ENCODE measurements at places on chromosomes 6 and 20.
A peak's percentile ranks its signal among the peaks of the same experiment; 100 is the strongest.

GRCh38 chr6:2085657-2086056, 159.7 kb downstream of the GMDS start:
- no peak for DNase-seq

DNA sequence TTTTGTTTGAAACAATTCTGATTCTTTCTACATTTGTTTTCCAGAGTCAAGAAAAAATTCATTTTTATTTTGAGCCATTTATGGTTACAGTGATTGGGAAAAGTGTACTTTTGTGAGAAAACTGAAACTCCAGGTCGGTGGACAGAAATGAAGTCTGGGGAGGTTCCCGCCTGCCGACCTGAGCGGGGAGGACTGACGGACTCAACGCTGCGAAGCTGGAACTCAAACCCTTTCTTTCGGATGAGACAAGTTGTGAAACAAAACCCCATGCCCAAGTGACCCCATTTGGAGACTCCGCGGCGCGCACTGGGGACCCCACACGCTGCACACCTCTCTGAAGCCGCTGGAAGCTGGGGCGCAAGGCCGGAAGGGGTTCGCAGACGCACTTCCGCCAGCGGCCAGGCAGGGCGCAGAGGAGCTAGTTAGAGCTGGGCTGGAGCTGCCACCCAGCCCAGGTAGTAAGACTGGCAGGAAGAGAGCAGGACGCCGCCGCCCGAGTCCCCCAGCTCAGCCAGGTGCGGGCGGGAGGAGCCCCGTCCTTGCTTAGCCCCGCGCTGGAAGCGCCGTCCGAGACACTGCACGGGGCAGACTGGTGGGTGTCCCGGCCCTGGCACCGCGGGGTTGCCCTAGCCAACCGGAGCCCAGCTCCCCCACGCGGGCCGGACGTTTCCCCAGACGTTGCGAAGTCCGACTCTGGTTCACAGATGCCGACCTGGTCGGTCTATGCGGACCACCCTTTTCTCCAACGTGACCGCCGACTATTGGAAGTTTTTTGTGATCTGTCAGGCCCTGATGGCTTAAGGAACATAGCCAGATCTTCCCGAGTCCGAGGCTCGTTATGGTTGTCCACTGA, 19.8 kb upstream of the ZSCAN16 start:
- peak; percentile 79 for DNase-seq

DNA sequence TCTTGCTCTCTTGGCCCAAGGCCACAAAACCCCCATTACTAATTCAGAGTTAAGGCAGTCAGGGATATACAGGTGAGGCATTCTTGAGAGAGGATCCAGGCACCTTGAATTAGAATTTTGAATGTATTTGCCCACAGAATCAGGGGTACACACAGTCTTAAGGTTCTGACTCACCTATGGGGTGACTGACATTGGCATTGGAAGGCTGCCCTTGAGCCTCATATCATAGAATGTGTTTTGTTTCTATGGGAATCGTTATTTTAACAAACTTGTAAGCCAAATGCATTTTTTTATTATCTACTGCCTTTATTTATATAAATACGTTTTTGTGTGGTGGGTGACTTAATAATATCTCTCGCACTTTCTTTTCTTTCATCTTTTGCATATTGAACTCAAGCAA, 218.6 kb upstream of the CITED2 start:
- no peak for DNase-seq

GRCh38 chr6:88884361-88884760, 79.1 kb downstream of the RNGTT start:
- DNase-seq, result no peak

- DNase-seq, result peak; percentile 31
Observed at GRCh38 chr20:45892049-45892825, 1.1 kb downstream of the CTSA start.

DNA sequence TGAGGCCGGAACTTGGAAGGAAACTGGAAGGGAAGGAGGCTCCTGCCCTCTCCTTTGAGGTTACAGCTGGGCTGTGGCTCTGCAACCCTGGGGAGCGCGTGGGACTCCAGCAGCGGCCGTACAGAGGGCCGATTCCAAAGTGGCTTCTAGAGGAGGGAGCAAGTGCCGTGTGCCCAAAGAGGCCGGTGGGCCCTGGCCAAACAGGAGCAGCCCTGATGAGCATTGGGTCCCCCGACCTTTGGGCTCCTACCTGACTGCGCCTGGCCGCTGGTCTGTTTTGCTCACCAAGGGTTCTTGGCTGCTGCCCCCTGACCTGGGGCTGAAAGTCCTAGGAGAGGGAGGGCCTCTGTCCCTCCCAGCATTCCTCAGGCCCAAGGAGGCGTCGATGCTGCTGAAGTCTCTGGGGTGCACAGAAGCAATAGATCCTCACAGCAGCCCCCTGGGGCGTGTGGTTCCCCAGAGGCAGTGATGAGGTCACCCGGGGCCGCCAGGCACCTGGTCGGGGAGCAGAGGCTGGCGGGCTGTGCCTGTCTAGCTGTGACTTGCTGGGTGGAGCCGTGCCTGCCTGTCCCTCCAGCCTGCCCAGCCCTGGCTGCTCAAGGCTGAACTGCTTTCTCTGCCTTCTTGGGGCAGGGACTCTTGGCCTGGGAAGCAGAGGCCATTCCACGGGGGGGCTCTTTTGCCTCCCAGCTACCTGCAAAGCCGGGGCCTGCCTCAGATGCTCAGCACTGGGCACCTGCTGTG, 9.8 kb downstream of the RBM38 start:
- DNase-seq, result no peak

DNA sequence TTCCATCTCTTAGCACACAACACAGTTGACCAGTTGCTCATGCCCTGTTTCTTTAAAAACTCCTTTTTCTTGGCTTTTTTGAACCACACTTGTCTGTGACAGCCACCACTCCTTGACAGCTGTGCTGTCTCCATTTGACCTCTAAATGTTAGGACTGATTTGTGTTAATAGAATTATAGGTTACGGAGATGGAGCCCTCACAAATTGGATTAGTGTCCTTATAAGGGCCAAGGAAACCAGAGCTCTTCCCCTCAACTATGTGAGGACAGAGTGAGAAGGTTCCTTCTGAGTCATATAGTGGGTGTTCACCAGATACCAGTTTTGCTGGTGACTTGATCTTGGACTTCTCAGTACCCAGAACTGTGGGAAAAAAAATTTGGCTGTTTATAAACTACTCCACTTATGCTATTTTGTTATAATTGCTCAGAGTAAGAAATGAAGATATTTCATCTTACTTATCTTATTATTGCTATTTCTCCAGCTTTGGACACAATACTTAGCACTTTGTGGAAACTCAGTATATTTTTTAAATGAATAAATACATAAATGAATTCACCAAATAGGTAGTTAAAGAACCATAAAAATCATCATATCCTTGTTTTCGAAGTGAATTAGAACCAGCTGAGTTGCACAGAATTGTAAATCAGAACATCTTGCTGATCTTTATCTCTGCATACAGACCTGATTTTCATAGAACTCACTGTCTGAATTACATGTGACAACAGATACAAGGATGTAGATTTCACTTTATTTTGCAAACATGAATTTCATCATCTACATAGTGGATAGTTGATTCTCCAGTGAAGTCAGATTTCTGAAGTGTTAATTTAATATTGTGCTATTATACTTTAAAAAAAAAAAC, 598.5 kb upstream of the IRAK1BP1 start:
- DNase-seq, result no peak

GRCh38 chr6:144094731-144095133, 641 bp downstream of the SF3B5 start:
- no peak for DNase-seq

DNA sequence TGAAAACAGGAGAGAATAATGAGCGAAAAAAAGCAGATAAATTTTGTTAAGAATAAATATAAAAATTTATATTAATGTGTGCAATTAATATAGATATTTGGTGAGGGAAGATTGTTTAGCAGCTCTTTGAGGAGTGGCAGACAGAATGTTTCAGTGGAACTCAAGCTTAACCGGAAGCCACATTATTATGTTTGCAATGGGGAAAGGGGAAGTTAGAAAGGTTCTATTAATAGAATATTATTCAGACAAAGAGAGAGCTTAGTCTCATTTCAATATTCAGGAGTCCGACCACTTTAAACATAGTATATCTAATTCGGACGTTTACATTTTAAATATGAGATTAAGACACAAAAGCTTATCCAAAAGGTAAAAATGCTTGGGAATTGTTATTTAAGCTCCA, 81.6 kb upstream of the KHDRBS2 start:
- DNase-seq, result no peak

- no peak for DNase-seq
Observed at GRCh38 chr20:34210271-34210670, 31.0 kb upstream of the ASIP start.

- no peak for DNase-seq
Observed at GRCh38 chr6:30767158-30767943, 23.0 kb upstream of the IER3 start.

DNA sequence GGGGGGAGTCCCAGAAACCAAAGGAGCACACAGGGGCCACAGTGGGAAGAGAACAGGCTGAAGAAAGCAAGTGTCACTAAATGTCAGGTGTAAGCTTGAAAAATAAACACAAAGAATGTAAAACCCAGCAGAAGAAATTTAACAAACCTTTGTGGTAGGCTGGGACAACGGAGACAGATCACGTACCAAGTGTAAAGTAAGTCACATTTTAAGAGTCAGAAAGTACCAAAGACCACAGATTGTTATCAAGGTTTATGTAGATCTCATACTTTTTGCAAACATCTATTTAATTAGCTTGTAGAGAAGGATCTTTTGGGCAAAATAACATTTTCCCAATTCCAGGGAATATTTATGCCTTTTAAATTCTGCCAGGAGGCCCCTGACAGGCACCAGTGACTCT, 1.6 kb downstream of the CLIC5 start:
- no peak for DNase-seq

- DNase-seq, result no peak
Observed at GRCh38 chr20:36925234-36925633, 26.3 kb downstream of the SAMHD1 start.

GRCh38 chr6:8181160-8181881, 79.0 kb upstream of the EEF1E1 start:
- no peak for DNase-seq

- DNase-seq, result no peak
Observed at GRCh38 chr6:135250751-135251497, 69.8 kb downstream of the MYB start.

- DNase-seq, result no peak
Observed at GRCh38 chr20:33859157-33859695, 48.1 kb downstream of the CHMP4B start.

- no peak for DNase-seq
Observed at GRCh38 chr6:167324111-167324510, 775 bp upstream of the TTLL2 start.

DNA sequence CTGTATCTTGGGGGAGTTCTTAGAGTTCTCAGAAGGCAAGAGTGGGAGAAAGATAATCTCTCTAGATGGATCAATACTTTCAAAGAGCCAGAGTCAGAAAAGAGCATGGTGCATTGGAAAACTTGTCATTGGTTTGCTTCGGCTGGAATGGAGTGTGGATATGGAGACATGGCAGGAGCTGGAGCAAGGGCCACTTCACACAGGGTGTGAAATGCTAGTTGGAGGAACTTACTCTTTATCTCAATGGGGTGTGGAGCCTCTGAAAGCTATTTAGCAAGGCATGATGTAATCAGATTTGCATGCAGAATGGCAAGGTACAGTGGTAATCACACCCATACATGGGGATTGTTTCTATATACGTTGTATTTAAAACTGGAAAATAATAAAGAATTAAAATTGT, 31.5 kb upstream of the PAQR8 start:
- no peak for DNase-seq

- no peak for DNase-seq
Observed at GRCh38 chr20:56808117-56808725, 179.1 kb downstream of the TFAP2C start.

GRCh38 chr20:33684533-33685327, 1.5 kb downstream of the E2F1 start:
- DNase-seq, result no peak

GRCh38 chr6:78810146-78810545, 57.2 kb upstream of the IRAK1BP1 start:
- DNase-seq, result no peak

DNA sequence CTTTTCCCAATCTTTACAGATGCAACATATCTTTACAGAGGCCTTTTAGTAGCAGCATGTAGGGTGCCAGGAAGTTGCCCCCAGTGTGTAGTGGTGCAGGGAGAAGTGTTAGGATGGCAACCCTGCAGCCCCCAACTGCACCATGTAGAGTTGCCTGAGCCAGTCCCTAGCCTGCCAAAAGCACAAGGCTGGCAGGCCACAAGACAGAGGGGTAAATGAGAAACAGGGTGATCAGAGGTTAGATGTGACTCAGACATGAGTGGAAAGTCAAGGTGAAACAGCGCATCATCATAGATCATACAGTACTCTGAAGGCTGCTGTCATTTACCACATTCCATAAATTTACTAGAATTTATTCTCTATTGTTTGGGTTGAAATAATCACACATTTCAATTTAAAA, 467.5 kb downstream of the PRKN start:
- DNase-seq, result no peak

- DNase-seq, result no peak
Observed at GRCh38 chr6:133396233-133396983, 155.3 kb downstream of the EYA4 start.

GRCh38 chr6:139582956-139583355, 208.5 kb upstream of the CITED2 start:
- DNase-seq, result no peak

DNA sequence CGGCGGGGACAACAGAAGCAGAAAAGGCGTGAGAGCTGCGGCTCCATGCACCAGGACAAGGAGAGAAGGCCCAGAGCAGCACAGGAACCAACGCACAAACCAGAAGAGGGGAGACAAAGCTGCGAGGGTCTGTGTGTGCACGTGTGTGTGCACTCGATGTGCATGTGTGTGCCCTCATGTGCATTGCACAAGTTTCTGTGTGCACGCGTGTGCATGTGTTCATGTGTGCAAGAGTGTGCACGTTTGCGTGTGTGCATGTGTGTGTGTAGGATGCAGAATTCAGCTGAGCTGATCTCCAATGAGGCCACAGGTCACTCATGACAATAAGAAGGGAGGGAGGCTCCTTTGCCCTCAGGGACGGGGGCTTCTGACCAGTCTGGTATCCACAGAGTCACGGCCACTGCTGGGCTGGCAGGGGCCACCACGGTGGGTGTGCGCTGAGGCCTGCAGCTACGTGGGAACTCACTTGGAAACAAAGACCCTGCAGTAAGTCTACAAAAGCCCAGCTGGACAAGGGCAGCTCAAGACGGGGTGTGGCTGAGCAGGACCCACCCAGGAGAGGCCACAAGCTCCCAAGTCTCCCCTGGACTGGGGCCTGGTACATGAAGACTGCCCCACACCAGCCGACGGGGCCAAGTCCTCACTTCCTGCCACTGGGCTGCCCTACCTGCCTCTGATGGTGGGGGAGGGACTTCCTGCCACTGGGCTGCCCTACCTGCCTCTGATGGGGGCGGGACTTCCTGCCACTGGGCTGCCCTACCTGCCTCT, 48.1 kb upstream of the CHRNA4 start:
- DNase-seq, result peak; percentile 41

- DNase-seq, result no peak
Observed at GRCh38 chr20:45179166-45179565, 4.5 kb downstream of the PI3 start.
